ENCODE measurements at places on chromosomes 12 and 14. TPM values are rescaled to one million over a fixed set of nuclear protein-coding genes. Genes with fewer than 3 reads are reported as not detected.

GRCh38 chr12:77553976-77554619, 276.6 kb upstream of the NAV3 start:
- no peaks in the 10 kb centered on the region for H3K36me3 ChIP-seq
- H3K4me3 ChIP-seq: no peak overlapping the region
- H3K27me3 ChIP-seq: no peaks in the 10 kb centered on the region
- no peak for DNase-seq
- H3K27ac ChIP-seq: no peak overlapping the region

- H3K27me3 ChIP-seq: no peaks in the 10 kb centered on the region
- H3K4me3 ChIP-seq: peak overlapping the region; percentile 38
- no peak for DNase-seq
- peak overlapping the region; percentile 81 for H3K27ac ChIP-seq
Observed at GRCh38 chr12:50211392-50212070, 44.4 kb upstream of the CERS5 start.

- H3K36me3 ChIP-seq: no peaks in the 10 kb centered on the region
- DNase-seq: no peak
- no peak overlapping the region for H3K27ac ChIP-seq
- H3K27me3 ChIP-seq: no peaks in the 10 kb centered on the region
- no peak overlapping the region for H3K4me3 ChIP-seq
Observed at GRCh38 chr14:33916663-33917565, 34.0 kb downstream of the EGLN3 start.

DNA sequence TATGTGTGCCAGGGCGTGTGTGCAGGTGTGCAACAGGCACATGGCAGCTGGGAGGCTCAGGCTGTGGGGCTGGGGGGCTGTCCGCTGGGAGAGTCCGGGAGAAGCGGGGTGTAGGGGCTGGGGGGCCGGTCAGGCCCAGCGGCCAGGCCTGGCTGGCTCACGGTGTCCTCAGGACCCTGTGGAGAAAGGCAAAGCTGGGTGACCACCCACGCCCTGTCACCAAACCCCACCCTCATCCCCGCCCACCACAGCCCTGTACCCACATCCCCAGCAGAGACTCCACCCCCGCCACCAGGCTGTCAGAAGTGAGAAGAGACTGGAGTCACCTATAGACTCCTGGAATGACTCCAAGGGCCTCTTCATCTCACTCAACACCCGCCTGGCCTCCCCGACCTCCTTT, 85.3 kb downstream of the SCARB1 start:
- H3K4me1 ChIP-seq: no peaks in the 10 kb centered on the region
- no peak overlapping the region for H3K4me3 ChIP-seq
- no peak overlapping the region for H3K27ac ChIP-seq

DNA sequence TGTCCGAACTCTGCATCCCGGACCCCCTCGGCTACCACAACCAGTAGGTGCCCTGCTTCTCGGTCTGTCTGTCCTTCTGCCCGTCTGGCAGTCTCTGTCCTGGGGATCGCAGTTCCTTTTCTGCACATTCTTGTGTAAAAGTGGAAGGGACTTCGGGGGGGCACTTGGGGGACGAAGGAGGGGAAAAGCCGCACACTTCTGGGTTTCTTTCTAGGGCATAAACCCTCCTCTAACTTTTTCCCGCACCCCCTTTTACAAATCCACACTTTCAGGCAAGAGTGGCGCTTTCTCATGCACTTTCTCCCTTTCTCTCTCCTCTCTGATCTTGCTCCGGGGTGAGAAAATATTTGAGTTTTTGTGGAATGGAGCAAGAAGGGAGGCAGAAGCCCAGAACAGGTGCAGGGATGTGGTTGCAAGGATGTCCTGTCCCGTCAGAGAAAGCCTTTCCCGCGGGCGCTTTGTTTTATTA, 506 bp downstream of the ESRRB start:
- no peaks in the 10 kb centered on the region for H3K36me3 ChIP-seq
- no peak overlapping the region for H3K27ac ChIP-seq
- H3K4me1 ChIP-seq: no peaks in the 10 kb centered on the region
- no peak overlapping the region for H3K4me3 ChIP-seq

GRCh38 chr14:103314496-103315277, 19.4 kb upstream of the EIF5 start:
- H3K4me1 ChIP-seq: no peaks in the 10 kb centered on the region
- H3K27ac ChIP-seq: no peak overlapping the region
- H3K27me3 ChIP-seq: peaks cover 46% of the 10 kb centered on the region
- DNase-seq: no peak
- no peak overlapping the region for H3K4me3 ChIP-seq
- H3K36me3 ChIP-seq: no peaks in the 10 kb centered on the region

GRCh38 chr12:117111386-117111785, 12.2 kb upstream of the TESC start:
- no peaks in the 10 kb centered on the region for H3K4me1 ChIP-seq
- no peak overlapping the region for H3K4me3 ChIP-seq
- H3K27me3 ChIP-seq: no peaks in the 10 kb centered on the region
- no peak for DNase-seq
- no peak overlapping the region for H3K27ac ChIP-seq

DNA sequence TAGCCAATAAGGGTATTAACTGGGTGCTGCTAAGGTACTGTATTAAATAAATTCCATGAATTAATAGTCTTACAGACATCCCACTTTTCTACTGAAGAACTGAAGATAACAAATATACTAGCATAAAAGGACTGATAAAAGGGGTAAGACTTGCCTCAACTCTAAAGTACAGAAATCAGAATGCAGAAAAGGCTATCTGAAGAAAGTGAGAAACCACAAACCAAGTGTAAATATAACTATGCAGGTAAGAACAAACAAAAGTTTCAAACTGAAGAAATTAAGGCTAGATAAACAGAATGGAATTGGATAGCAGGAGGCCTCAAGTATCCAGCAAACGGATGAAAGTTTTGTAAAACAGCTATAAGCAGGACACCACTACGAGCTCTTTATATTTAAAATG, 29.5 kb downstream of the YAF2 start:
- no peaks in the 10 kb centered on the region for H3K36me3 ChIP-seq
- no peaks in the 10 kb centered on the region for H3K27me3 ChIP-seq
- no peaks in the 10 kb centered on the region for H3K4me1 ChIP-seq

- no peak overlapping the region for H3K4me3 ChIP-seq
- no peak for DNase-seq
- no peaks in the 10 kb centered on the region for H3K4me1 ChIP-seq
- no peak overlapping the region for H3K27ac ChIP-seq
Observed at GRCh38 chr12:113482334-113482733, 10.7 kb upstream of the LHX5 start.

DNA sequence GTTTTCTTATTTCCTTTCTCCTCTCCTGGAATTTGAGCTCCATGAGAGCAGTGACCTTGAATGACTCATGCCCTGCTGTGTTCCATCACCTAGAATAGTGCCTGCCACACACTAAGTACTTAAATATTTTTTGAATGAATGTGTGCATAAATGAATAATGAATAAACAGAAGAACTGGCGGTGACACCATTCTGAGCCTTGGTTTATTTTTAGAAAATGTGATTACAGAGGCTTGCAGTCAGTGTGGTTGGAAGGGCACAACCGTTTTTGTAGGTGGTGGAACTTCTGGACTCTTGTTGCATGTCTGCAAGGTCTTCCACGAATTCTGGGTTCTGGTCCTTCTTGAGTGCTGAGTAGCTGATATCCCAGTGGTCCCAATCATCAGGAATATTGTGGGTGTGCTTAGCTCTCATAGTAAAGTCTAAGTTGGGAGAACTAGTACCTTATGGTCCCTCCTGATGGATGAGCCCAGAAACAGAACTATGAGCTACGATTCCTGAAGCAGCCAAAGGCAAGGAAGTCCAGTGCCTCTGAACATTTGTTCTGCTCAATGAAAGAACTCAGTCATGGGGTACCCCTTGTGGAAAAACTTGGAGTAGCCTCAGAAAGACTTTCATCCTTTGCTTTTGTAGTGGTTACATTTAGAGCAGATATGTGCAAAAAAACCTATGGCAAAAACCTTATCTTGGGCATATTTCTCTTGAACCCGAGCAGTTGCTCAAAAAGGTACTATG, 28.8 kb upstream of the BHLHE41 start:
- H3K36me3 ChIP-seq: no peaks in the 10 kb centered on the region
- H3K27me3 ChIP-seq: no peaks in the 10 kb centered on the region
- peaks cover 2% of the 10 kb centered on the region for H3K4me1 ChIP-seq

GRCh38 chr12:26374934-26375680, 179.7 kb downstream of the SSPN start:
- H3K27ac ChIP-seq: no peak overlapping the region
- H3K27me3 ChIP-seq: no peaks in the 10 kb centered on the region
- H3K4me3 ChIP-seq: no peak overlapping the region

DNA sequence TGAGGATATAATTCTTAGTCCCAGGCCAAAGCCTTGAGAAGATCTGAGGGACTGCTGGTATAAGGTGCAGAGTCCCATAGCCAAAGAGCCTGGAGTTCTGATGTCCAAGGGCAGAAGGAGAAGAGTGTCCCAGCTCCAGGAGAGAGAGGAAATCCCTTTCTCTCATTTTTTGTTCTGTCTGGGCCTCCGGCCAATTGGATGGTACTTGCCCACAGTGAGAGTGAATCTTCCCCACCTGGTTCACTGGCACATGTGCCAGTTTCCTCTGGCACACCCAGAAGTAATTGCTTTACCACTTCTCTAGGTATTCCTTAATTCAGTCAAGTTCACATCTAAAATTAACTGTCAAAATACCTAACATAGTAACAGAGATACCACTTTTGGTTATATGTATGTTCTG, 15.3 kb downstream of the ARID4A start:
- H3K27me3 ChIP-seq: no peaks in the 10 kb centered on the region
- H3K36me3 ChIP-seq: peaks cover 22% of the 10 kb centered on the region
- no peak overlapping the region for H3K4me3 ChIP-seq

The VRTN gene
- total RNA-seq: 0.09 TPM

The ENDOU gene
- total RNA-seq: not detected

The TSHR gene
- 0.86 TPM for total RNA-seq

The PRH1 gene
- total RNA-seq: 37.7 TPM

Data from T-cell (primary cell).